Uterus (tissue), 4 donors: ENCODE measurements at places on chromosomes 3 and 15. TPM values are rescaled to one million over a fixed set of nuclear protein-coding genes. Genes with fewer than 3 reads are reported as not detected.

Gene SLTM
- 129 TPM for total RNA-seq

Gene POU1F1
- total RNA-seq = not detected

Gene LRRC31
- not detected for total RNA-seq

- DNase-seq = no peak
Measured at GRCh38 chr15:63939531-63940130, 105.9 kb upstream of the HERC1 start.
